ENCODE measurements at places on chromosomes 16 and 17. TPM values are rescaled to one million over a fixed set of nuclear protein-coding genes. Genes with fewer than 3 reads are reported as not detected.

The VAC14 gene
- 37.6 TPM for total RNA-seq

DNA sequence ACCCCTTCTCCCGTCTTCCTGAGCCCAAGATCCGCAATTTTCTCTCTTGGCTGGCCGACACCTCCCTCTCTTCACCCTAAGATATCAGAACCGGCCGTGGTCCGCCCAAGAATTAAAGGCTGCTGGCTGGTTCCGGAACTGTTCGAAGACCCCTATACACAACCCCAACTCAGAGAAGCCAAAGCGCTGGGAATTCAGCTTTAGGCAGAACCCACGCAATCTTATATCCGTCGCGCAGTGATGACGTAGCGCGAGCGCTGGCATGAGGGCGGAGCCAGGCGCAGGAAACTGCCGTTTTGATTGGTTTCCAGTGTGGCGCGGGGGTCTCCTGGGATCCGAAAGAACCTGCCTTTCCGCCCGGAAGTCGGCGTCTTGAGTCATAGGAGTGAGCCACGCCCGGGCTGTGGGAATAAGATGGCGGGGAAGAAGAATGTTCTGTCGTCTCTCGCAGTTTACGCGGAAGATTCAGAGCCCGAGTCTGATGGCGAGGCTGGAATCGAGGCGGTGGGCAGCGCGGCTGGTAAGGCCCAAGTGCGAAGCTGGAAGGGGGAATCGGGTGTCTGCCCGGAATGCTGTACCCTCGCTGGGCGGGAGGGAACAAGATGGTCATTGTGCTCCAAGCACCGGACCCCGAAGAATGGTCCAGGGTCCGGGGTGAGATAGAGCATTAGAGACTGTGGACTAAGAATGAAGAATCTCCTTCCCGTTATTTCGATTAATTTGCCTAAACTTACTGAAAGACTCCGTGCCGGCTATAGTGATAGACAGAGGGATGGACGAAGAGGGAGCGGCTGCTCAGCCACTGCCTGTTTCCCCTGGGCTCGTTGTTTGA is at the start of the genes RECQL5 and SAP30BP:
RECQL5 (minus strand) TSS at position 196 of the 832 bp plus-strand sequence. CDS start 597 bp downstream, outside the sequence.
SAP30BP (plus strand) TSS at position 380 of the 832 bp plus-strand sequence; CDS start at position 415, 35 bp downstream.
- peak; percentile 98 for DNase-seq

The TM4SF5 gene
- total RNA-seq = not detected

DNA sequence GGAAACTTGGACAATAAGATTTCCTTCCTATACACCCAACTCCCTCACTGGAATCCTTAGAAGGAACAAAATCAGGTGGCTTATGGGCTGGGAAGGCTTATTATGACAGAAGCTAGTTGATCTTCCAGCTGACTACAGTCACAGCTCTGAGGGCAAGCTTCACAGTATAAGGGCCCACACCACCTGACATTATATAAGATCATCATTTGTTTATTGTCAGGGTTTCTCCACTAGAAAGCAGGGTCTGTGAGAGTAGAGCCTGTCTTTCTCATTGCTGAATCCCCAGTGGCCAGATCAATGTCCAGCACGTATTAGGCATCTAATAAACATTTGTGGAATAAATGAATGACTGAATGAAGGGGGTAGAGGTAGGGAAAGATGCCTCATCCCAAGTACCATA is 57.8 kb upstream of the PHOSPHO1 start:
- no peak for DNase-seq

The DLX3 gene
- not detected for total RNA-seq

The PRSS53 gene
- 4.5 TPM for total RNA-seq

The SEPTIN12 gene
- total RNA-seq = not detected

DNA sequence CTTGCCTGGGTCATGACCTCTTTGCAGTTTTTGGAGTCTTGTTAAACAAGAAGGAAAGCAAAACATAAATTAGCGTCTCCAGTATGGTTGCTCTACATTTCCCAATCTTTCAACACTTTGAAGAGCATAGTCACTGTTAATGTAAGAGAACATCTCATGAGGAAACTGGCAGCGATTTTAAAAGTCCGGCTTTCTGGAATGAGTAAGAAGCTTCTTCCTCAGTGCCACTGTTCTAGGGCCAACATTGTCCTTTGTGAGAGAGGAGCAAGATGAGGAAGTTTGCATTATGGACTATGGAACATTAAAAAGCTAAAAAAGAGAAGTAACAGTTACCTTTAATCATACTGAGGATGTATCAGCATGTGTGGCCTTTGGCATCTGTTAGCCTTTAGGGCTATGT is 73.1 kb downstream of the WNT3 start:
- no peak for DNase-seq

- DNase-seq = no peak
Measured at GRCh38 chr17:10775058-10775457, 28.8 kb downstream of the TMEM238L start.

The ZNF423 gene
- total RNA-seq = 3.2 TPM

The ZNF286A gene
- total RNA-seq = 37.4 TPM

DNA sequence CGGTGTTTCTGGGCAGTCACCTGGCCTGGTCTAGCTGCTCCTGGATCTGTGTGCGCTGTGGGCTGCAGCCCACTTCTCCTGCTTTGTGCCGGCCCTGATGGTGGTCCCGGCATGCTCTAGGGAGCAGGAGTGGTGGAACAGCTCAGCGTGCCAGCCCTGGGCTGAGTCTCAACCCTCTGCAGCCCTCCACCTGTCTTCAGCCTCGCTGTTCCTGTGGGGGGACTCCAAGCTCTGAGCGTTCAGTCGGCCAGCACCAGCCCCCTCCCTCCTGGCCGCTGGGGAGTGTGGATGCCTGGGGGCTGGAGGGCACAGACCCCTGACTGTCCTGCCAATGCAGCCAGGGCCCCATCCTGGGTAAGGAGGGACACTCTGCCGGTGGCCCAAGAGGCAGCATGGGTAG is 23.7 kb upstream of the RASD1 start:
- DNase-seq = no peak

The GRAP gene
- total RNA-seq = 43.6 TPM

GRCh38 chr17:72287586-72287985 is 166.8 kb downstream of the SOX9 start:
- no peak for DNase-seq

- DNase-seq = peak; percentile 72
Measured at GRCh38 chr16:70250748-70251628, 752 bp downstream of the EXOSC6 start.

DNA sequence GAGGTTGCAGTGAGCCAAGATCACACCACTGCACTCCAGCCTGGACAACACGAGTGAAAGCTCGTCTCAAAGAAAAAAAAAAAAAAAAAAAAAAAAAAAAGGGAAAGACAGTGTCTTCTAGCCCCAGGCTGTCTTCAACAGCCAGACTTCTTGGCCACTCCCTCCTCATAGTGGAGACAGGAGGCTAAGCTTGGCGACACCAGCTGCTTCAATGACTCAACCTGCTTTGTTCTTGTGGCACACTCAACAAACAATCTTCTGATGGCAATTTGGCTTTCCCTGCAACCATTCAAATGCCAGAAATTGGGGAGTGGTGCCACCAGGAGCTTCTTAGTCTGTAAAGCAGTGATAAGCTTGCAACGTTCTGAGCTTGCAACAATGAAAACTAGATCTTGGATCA is 290.4 kb upstream of the DYNLRB2 start:
- no peak for DNase-seq

GRCh38 chr16:67063008-67063407 is 34.1 kb downstream of the CBFB start:
- DNase-seq = no peak

The FA2H gene
- total RNA-seq = not detected

GRCh38 chr16:63695347-63695746 is 1426.5 kb downstream of the CDH11 start:
- no peak for DNase-seq
